NCI-H510A treated with DMSO at 0.1 percent for 48 hours (cell line): ENCODE measurements at places on chromosomes 7 and 10.

- DNase-seq: no peak
These were observed 32.7 kb downstream of the PUS7 start for GRCh38 chr7:105489409-105489808.

DNA sequence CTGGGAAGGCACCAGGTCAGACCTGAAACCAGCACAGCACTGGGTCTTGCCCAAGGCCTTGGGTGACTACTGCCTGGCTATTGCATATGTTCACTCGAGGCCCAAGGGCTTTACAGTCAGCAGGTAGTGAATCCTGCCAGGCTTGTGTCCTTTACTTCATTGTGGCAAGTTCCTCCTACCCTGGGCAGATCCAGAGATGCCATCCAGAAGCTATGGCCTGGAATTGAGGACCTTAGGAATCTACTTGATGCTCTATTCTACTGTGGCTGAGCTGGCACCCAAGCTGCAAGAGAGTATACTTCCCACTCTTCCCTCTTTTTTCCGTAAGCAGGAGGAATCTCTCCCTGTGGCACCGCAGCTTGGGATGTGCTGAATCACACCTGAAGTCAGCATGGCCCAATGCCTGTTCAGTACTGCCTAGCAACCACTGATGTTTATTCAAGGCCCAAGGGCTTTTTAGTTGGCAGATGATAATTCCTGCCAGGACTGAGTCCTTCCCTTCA is 246.7 kb upstream of the CTBP2 start:
- peak; percentile 65 for DNase-seq

DNA sequence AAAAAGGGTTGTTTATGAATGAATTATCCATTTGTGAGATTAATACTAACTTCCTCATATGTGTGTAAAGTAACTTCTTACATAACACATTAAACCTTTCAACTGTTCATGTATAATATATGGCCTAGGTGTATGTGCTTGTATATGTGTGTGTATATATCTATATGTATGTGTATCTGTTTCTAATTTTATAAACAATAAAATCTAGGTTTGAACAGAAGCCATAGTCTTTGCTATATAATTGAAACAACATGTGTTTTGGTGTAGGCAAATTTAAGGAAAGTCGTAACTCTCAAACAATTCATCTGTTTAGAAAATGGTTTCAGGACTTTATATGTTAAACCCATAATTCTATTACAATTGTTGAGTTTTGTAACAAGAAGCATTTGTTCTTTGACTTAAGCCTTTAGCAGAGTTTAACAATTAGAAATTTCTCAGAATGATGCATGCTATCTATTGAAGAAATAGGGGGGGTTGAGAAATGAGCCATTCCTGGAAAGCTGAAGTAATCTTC is 103.3 kb downstream of the BBS9 start:
- no peak for DNase-seq

DNA sequence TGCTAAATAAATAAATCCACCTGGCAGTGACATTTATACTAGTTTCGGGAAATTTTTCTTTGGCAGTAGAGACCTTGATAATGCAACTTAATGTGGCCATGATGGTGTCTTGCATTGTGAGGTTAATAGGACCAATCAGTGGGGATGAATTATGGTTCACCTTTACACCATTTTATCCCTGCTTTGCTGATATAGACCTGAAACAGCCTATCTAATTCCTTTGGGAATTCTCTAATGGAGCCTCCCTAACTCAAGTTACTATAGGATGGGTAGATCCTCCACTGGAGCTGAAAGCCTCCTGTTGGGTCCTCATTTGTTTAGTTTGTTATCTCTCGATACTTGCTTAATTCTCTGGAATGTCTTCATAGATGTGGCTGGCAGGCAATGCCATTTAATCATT is 276.7 kb downstream of the CNTNAP2 start:
- no peak for DNase-seq

- no peak for DNase-seq
These were observed 121.5 kb upstream of the ZNF438 start for GRCh38 chr10:31153161-31153560.

DNA sequence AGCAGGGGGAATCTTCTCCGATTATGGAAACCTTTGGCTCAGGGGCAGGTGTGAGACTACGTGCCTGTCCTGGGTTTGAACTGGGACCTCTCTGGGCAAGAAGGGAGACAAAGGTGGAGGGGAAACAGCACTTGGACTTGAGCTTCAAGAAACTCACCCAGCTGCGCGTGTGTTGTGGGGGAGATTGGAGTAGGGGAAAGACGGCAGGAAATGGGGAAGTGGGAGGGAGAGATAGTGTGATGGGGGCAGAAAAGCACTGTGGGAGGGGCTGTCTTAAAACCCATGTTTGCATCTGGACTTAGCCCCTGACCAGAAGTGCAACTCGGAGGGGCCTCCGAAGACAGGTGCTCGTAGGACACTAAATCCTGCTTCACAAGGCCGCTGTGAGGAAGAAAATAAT is 107.0 kb downstream of the HIP1 start:
- DNase-seq: no peak

GRCh38 chr7:94089806-94090205 is 85.7 kb upstream of the BET1 start:
- DNase-seq: no peak

GRCh38 chr7:28405662-28406061 is 6.7 kb upstream of the CREB5 start:
- DNase-seq: no peak

- no peak for DNase-seq
These were observed 36.4 kb upstream of the MXI1 start for GRCh38 chr10:110171032-110171431.

DNA sequence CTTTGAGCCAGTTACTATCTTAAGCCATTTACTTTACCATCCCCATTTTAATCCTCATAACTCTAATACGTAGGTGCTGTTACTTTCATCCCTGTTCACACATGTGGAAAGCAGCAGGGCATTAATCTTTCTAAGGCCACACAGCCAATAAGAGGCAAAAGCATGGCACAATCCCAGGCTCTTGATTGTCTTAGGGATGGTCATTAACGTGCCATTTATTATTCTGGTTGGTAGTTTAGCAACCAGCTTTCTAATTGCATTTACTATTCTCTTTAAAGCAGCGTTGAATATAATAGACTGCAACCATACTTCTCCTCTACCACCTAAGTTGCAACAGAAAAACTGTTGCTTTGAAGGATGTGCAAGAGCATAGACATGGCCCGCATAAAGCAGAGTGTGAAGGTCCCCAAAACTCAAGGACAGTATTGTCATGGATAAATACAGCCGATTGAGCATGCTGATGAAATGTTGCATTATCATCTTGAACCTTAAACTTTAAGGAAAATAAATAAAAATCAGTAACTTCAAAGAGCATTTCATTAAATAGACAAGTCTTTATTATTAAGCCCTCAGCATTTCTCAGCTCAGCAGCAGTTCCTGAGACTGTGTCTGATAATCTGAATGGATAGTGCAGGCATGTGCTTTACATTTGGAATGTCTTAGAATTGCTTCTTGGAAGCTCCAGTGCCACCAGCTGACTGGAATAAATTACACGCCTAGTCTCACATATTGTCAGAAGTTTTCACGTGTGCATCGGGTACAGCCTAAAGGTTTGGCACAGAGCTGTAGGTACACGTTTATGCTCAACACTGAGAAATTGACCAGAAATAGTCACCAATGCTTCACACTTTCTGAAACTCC is 467.1 kb downstream of the SDK1 start:
- DNase-seq: no peak

- no peak for DNase-seq
These were observed 120.0 kb upstream of the EGFR start for GRCh38 chr7:54898659-54899340.

DNA sequence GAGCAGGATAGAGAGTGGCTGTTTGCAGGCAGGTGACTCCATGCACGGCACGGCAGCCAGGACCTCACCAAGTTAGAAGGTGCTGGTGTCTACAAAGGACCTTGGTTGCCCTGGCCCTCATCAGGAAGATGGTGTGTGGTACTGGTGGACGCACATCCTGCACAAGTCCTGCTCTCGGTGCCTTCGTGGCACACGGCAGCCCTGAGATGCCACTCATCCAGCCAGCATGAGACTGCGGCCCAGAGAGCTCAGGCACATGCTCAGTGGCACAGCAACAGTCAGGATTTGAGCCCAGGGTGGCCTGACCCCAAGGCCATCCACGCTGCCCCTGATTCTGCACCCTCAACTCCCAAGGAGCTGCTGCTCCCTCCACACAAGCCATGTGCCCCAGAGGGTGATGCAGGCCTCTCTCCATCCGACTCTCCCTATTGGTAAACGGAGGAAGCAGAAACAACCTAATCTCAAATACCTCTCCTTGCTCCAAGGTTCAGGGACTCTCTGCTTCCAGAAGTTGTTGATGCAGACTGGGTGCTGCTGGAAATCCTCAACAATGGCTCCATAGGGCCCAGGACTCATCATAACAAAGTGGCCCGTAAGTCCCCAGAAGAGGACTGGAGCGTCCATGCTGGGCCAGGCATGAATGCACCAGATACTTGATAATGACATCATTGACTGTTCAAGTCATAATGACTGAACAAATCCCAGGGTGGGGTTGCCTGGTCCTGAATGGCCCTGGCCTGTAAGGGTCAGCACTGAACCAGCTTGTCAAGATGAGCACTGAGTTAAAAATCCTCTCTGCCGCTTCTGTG is 93.6 kb downstream of the ARHGAP22 start:
- DNase-seq: no peak

GRCh38 chr7:93933156-93933555 is 11.6 kb downstream of the GNG11 start:
- DNase-seq: no peak

- no peak for DNase-seq
These were observed 120.3 kb upstream of the PTPRZ1 start for GRCh38 chr7:121752706-121753105.

- DNase-seq: no peak
These were observed 157.0 kb upstream of the SVIL start for GRCh38 chr10:29791773-29792172.

- DNase-seq: no peak
These were observed 357.1 kb upstream of the AOAH start for GRCh38 chr7:37081436-37081835.

DNA sequence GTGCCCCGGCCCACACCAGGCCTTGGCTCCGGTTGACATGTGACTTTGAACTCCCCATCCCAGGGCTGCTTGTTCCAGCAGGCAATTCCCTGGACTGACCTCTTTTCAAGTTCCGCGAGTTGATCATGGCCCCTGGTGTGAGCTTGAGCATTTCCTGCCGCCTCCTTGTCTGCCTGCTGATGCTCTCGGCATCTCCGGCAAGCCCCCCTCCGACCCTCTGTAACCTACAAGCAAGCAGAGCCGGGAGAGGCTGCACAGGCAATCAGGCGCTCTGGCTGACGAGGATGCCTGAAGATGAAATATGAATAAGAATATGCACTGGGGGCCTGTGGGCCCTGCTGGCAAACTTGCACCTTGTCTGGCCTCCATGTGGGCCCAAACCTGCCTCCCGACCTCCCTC is 304.9 kb upstream of the MKI67 start:
- no peak for DNase-seq

DNA sequence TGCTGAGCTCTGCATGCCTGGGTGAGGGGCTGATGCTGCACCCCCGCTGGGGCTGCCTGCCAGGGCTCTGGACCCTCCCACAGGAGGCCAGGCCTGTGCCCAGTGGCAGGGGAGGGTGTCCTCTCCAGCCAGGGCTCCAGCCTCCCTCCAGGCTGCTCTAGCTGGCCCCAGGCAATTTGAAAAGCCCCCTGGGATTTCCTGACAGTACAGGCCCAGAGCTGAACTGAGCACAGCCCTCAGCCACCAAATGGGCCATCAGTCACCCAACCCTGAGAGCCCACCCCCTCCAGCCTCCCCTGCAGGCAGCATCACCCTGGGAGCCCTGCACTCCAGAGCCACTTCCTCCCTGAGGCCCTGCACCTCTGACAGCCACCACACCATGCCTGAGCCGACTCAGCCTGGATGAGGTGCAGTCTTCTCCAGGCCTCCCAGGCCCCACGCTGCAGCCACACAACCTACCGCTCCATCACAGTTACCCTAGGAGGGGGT is 101.8 kb upstream of the RET start:
- DNase-seq: no peak

DNA sequence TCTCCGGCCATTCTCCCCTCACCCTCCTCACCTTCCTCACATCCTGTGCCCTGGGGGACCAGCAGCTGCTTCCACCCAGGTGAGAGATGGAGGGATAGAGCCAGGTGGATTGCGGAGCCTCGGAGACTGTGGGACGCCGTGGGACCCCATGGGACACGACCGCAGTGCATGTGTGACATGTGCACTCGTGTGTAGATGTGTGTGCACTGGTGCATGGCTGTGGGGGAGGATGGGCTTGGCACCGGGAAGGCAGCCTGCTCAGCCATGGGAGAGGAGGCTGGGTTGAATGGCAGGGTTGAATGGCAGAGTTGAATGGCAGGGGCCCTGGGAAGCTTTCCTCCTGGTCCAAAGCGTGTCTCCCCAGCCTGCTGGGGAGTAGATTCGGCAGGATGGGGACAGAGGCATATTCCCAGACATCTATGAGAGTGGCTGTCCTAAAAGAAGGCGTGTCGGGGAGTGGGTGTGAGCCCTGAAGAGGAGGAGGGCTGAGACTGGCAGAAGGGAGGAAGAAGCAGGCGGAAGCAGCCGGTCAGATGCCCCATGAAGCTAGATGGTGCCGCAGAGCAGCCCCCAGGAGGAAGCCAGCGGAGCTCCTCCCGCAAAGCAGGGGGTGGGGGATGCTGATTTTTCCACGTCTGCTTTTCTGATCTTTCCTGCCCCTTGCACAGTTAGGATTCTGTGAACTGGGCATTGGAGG is 815 bp downstream of the GIMAP8 start:
- no peak for DNase-seq

GRCh38 chr10:106082865-106083264 is 1081.6 kb downstream of the SORCS1 start:
- no peak for DNase-seq

DNA sequence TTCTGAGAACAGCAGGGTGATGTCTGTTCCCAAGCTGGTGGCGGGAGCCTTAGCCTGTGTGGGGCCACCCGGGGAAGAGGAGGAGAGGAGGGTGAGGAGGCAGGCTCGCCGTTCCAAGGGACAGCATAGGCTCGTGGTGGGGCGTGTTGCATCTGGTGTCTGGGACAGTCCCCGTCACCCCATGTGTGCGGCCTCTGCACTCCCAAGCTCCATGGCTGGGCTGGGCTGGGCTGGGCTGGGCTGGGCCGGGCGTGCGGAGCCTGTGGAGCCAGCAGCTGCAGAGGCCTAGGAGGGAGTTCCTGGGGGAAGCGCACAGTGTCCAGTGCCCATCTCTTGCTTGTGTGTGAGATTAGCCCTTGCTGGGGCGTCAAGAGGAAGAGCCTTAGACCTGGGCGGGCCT is 20.9 kb upstream of the TTYH3 start:
- DNase-seq: no peak

GRCh38 chr7:93574646-93575554 is at the start of gene CALCR:
Gene CALCR (minus strand): TSS chr7:93574724. CDS start chr7:93486981, 87,743 bp downstream.
- no peak for DNase-seq

- DNase-seq: no peak
These were observed 160.3 kb upstream of the LYZL2 start for GRCh38 chr10:30789806-30790205.

DNA sequence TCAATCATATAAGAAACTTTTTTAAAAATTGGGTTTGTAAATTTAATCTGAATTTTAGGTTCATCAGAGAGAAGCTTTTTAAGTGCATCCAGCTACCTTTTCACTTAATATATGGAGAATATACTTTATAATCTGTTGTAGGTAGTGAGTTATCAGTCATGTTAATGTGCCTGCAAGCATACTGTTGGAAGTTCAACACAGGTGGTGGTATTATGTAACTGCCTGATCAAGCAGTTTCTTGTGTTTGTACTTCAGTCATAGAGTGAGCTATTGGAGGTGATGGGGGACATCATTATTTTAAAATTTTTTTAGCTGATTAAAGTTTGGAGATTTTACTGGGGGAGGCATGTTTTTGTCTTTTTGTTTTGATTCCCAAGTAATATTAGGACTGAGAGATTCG is 2.5 kb downstream of the TNKS2 start:
- no peak for DNase-seq

GRCh38 chr10:32149252-32149955 is 93.2 kb upstream of the KIF5B start:
- no peak for DNase-seq
